Heart left ventricle (tissue), 16 donors: ENCODE measurements at places on chromosomes 2 and 18.

- H3K4me1 ChIP-seq: no peaks in the 10 kb centered on the region
- DNase-seq: no peak
- H3K27ac ChIP-seq: no peak overlapping the region
- no peak overlapping the region for H3K4me3 ChIP-seq
- peaks cover 7% of the 10 kb centered on the region for H3K27me3 ChIP-seq
Measured at GRCh38 chr2:95305380-95306061, 8.4 kb downstream of the KCNIP3 start.

- H3K36me3 ChIP-seq: peaks cover 7% of the 10 kb centered on the region
- peaks cover 27% of the 10 kb centered on the region for H3K27me3 ChIP-seq
- no peaks in the 10 kb centered on the region for H3K4me1 ChIP-seq
- DNase-seq: no peak
Measured at GRCh38 chr2:241451840-241452506, 56.4 kb downstream of the STK25 start.

DNA sequence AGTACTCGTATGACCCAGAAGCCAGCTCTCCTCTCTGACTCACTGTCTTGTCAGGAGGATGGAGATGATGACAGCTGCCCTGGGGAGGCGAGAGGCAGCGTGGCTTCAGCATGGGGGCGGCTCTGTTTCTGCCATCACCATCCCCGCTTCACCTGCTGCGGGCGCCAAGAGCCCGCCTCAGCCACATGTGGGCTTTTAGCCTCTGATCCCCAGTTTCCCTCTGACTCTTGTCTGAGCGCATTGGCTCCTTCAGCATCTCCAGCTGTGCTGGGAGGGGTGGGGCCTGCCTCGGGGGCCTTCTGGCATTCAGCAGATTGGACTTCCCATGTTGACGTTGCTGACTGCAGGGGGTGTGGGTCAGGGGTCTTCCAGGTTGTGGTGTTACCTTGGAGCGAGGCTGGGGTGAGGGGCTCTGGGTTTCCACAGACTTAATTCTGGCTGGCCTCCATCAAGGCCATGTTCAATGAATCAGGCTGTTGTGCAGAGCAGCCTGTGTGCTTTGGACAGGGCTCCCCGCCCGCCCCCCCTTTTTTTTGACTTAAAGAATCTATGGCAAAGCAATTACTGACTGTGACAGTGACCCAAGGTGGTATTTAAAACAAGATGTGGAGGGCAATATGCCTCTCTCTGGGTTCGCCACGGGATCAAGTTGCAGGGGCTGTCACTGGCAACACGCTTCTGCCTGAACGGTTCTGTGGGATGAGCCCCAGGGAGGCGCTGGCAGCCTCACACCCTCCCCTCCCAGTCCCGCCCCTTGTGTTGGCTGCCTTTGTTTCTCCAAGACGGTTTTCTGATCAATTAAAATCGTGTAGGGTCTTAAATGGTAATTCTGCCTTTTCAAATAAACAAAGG is 228.3 kb downstream of the LDLRAD4 start:
- no peaks in the 10 kb centered on the region for H3K36me3 ChIP-seq
- H3K4me3 ChIP-seq: no peak overlapping the region
- DNase-seq: no peak
- H3K4me1 ChIP-seq: no peaks in the 10 kb centered on the region

- H3K4me1 ChIP-seq: no peaks in the 10 kb centered on the region
- DNase-seq: no peak
- no peaks in the 10 kb centered on the region for H3K27me3 ChIP-seq
- H3K27ac ChIP-seq: no peak overlapping the region
Measured at GRCh38 chr18:74682141-74682990, 84.7 kb downstream of the ZNF407 start.

DNA sequence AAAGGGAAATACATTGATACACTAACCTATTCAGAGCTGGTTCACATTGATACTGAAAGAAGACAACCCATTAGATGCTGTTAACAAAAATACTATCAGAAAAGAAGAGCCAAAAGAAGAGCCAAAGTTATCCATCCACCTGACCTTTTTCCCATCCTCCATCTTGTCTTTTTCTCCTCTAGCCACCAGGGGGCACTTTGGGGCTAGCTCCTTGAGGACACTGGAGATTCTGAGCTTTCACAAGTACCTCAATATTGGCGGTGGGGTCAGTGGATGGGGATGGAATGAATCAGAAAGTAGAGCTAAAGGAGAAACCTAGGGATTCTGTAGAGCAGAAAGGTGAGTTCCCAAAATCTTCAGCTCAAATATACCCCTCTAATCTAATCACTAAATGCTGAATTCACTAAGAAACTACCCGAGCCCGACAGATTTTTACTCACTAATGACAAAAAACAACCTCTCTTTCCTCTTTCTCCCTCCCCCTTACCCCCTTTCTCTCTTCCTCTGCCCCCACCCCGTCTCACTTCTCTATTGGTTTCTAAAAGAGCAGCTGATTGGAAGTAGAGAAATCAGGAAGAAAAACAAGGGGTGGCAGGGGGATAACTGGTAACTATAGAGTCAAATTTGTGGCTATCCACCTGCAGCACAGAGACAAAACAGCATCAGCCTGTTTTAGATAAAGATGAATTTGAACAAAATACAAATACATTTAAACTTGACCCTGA is 203.3 kb downstream of the TCF4 start:
- no peak for DNase-seq
- H3K27me3 ChIP-seq: no peaks in the 10 kb centered on the region
- H3K4me1 ChIP-seq: peaks cover 26% of the 10 kb centered on the region
- H3K27ac ChIP-seq: no peak overlapping the region
- no peaks in the 10 kb centered on the region for H3K36me3 ChIP-seq

- H3K4me1 ChIP-seq: no peaks in the 10 kb centered on the region
- no peak for DNase-seq
- no peaks in the 10 kb centered on the region for H3K27me3 ChIP-seq
- H3K36me3 ChIP-seq: no peaks in the 10 kb centered on the region
Measured at GRCh38 chr2:124836416-124836815, 811.3 kb downstream of the CNTNAP5 start.

GRCh38 chr18:32308493-32309120 is 118.8 kb downstream of the MEP1B start:
- H3K4me1 ChIP-seq: no peaks in the 10 kb centered on the region
- H3K27ac ChIP-seq: peak overlapping the region; percentile 17
- H3K36me3 ChIP-seq: no peaks in the 10 kb centered on the region
- no peaks in the 10 kb centered on the region for H3K27me3 ChIP-seq
- H3K4me3 ChIP-seq: no peak overlapping the region
- no peak for DNase-seq

- no peaks in the 10 kb centered on the region for H3K36me3 ChIP-seq
- H3K4me1 ChIP-seq: no peaks in the 10 kb centered on the region
- H3K4me3 ChIP-seq: no peak overlapping the region
- H3K27me3 ChIP-seq: no peaks in the 10 kb centered on the region
- H3K27ac ChIP-seq: no peak overlapping the region
Measured at GRCh38 chr2:990970-991369, 40.3 kb downstream of the SNTG2 start.

DNA sequence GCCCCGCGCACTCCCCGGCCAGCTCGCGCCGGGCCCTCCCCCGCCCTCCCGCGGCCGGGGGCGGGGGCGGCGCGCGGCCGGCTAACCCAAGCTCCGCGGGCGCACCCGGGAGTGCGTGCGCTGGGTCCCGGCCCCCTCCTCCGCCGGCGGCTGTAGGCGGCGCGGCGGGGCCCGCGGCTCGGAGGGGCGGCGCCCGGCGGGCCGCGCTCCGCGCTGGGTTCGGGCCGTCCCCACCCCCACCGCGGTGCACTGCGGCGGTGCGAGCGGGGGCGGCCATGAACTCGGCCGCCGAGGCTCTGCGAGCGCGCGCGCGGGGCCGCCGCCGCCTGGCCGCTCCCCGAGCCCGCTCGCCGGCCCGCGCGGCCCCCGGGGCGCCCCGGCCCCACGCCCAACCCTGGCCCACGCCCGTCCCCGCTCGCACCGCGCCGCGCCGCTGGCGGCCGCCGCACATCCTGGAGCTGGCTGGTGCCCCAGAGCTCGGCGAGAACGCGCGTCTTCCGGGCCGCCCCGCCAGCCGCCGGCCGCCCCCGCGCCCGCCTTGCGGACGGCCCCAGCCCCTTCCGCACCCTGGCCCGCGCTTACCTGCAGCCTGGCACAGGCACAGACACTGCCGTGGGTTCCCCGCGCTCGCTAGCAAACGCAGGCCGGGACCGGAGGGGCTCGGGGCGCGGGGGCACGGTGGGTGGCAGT is at the start of gene ZBTB14:
TSS of gene ZBTB14 (minus strand) at position 496 of the 690 bp plus-strand sequence. CDS start 2,480 bp downstream, outside the sequence.
- H3K36me3 ChIP-seq: peaks cover 24% of the 10 kb centered on the region
- H3K4me3 ChIP-seq: peak within 1 kb of the TSS; percentile 96
- H3K27me3 ChIP-seq: no peaks in the 10 kb centered on the region
- DNase-seq: peak; percentile 73

DNA sequence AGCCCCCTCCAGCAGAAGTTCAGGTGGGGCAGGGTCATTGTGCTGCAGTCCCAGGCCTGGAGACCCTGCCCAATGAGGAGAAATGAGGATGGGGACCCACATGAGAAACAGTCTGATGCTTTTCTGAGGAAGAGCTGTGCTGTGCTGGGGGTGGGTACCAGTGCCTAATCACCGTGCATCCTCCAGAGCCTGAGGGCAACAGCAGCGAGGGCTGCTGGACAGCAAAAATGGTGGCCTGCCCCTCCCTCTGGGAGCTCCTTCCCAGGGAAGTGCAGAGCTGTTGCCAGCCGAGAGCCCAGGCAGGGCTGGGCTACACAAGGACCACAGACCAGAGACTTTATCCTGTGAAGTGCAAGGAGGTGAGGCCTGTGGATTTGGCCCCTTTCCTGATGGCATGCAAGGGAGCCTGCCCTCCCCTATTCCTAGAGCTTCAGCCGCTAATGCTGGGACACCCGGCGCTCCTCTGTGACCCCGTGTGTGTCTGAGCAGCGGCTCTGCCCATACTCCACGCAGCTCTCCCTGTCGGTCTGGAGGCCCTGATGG is 134.8 kb downstream of the DSEL start:
- no peak overlapping the region for H3K4me3 ChIP-seq
- no peak for DNase-seq
- no peaks in the 10 kb centered on the region for H3K4me1 ChIP-seq
- no peaks in the 10 kb centered on the region for H3K36me3 ChIP-seq

GRCh38 chr18:10017043-10017442 is 103.2 kb downstream of the VAPA start:
- H3K36me3 ChIP-seq: no peaks in the 10 kb centered on the region
- peaks cover 12% of the 10 kb centered on the region for H3K4me1 ChIP-seq
- H3K27me3 ChIP-seq: no peaks in the 10 kb centered on the region
- peak overlapping the region; percentile 58 for H3K27ac ChIP-seq
- H3K4me3 ChIP-seq: no peak overlapping the region

- no peak for DNase-seq
- H3K27ac ChIP-seq: no peak overlapping the region
- no peaks in the 10 kb centered on the region for H3K4me1 ChIP-seq
- no peaks in the 10 kb centered on the region for H3K36me3 ChIP-seq
- H3K4me3 ChIP-seq: no peak overlapping the region
- H3K27me3 ChIP-seq: no peaks in the 10 kb centered on the region
Measured at GRCh38 chr2:236196366-236196765, 28.2 kb upstream of the GBX2 start.

DNA sequence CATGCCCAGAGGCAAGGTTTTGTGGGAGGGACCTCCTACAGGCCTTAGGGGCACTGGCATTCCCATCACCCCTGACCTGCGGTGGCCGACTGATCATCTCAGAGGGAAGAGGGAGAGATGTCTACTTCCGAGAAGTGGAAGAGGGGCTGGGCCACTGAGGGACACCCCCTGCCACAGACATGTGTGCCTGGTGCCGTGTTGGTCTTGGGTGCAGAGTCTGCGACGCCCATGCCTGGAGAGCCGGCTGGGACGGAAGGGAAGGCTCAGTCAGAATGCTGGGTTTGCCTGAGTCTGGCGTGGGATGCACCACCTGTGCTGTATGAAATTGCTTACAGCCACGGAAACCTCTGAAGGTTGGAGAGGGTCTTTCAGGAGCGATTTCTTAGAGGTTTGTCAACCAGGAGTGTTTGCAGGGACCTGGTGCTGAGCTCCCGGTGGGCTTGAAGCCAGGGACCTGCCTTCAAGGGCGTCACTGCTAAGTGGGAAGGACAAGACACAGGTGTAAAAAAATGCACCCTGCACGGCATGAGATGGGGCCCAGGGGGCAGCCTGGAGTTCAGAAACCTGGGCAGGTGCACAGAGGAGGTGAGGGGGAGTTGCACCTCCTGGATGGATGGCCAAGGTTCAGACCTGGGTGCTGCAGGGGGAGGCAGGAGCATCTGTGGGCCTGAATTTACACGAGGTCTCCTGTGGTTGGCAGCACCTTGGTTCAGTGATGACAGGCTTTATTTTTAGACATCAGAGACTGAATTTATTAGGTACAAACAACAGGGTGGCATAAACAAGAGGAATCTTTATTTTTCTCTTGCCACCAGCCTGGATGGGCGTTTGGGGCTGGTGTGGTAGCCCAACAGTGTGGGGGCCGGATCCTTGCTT is 100.3 kb downstream of the CTIF start:
- H3K36me3 ChIP-seq: peaks cover 10% of the 10 kb centered on the region
- no peak overlapping the region for H3K27ac ChIP-seq
- no peak for DNase-seq

- H3K27me3 ChIP-seq: no peaks in the 10 kb centered on the region
- no peak overlapping the region for H3K27ac ChIP-seq
- H3K4me3 ChIP-seq: no peak overlapping the region
- DNase-seq: no peak
- H3K36me3 ChIP-seq: no peaks in the 10 kb centered on the region
Measured at GRCh38 chr18:8052237-8052701, 485.2 kb downstream of the PTPRM start.

DNA sequence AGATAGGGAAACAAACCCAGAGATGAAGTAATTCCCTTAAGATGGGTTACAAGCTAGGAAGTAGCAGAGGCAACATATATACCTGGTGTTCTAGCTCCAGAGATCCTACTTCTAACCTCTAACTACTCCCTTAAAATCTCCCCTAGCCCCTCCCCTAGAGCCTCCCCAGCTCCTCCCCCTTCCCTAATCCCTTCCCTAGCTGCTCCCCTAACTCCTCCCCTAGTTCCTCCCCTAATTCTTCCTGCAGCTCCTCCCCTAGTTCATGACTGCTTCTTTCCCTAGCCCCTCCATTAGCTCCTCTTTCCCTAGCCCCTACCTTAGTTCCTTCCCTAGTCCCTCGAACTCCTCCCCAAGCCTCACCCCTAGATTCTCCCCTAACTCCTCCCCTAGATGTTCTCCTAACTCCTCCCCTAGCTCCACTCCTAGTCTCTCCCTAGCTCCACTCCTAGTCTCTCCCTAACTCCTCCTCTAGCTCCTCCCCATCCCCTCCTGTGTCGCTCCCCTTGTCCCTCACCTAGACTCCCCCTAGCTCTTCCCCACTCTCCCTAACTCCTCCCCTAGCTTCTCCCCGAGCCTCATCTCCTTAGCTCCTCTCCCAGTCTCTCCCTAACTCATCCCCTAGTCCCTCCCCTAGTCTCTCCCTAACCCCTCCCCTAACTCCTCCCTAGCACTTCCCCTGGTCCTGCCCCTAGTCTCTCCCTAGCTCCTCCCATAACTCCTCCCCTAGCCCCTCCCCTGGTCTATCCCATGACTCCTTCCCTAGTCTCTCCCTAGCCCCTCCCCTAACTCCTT is 108.9 kb downstream of the CD226 start:
- H3K4me3 ChIP-seq: no peak overlapping the region
- no peaks in the 10 kb centered on the region for H3K27me3 ChIP-seq
- H3K27ac ChIP-seq: no peak overlapping the region
- H3K4me1 ChIP-seq: no peaks in the 10 kb centered on the region
- no peaks in the 10 kb centered on the region for H3K36me3 ChIP-seq

GRCh38 chr2:145286716-145287275 is 766.9 kb upstream of the ZEB2 start:
- no peak overlapping the region for H3K4me3 ChIP-seq
- H3K27me3 ChIP-seq: no peaks in the 10 kb centered on the region
- H3K36me3 ChIP-seq: no peaks in the 10 kb centered on the region
- H3K27ac ChIP-seq: no peak overlapping the region

- no peaks in the 10 kb centered on the region for H3K4me1 ChIP-seq
- H3K36me3 ChIP-seq: no peaks in the 10 kb centered on the region
- no peak overlapping the region for H3K4me3 ChIP-seq
- H3K27me3 ChIP-seq: no peaks in the 10 kb centered on the region
Measured at GRCh38 chr18:14914771-14915170, 166.8 kb downstream of the ANKRD30B start.
